ENCODE measurements at places on chromosomes 6 and 20.
A peak's percentile ranks its signal among the peaks of the same experiment; 100 is the strongest.

- DNase-seq = no peak
These were observed 276.0 kb downstream of the GJA1 start for GRCh38 chr6:121711472-121711871.

DNA sequence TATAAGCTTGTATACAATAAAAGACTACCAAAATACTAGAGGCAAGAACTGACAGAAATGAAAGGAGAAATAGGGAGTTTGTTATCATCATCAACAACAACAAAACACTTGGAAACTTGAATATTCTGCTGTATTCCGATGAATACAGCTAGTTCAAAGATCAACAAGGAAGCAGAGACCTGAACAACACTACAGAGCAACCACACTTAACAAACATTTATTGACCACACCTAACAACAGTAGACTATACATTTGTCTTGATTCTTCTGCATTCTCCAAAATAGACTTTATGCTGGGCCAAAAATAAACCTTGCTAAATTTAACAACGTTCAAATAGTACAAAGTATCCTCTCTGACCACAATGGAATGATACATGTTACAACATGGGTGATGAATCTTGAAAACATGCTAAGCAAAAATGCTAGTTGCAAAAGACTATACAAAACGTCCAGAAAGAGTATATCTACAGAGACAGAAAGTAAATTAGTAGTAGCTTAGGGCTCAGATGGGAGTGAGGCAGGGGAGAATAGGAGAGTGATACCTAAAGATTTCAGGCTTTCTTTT, 39.1 kb upstream of the PAK5 start:
- DNase-seq = no peak

DNA sequence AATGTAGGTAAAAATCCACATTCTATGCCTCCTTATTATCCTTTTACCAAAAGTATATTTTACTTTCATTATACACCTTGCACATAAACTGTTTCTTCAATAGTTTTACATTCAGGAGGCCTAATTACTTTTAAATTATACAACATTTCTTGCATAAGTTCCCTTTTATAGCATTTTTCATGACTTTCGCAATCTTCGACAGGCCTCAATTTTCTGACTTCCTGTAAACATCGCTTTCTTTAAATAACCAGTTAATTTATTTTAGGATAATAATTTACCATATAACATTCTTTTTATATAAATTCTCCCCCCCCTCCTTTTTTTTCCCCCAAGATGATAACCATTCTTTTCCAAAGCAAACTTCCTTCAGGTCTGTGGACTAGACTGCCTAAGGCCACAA, 9.2 kb downstream of the SLC35A1 start:
- DNase-seq = no peak

- DNase-seq = no peak
These were observed 433.9 kb upstream of the MAP3K7 start for GRCh38 chr6:91020744-91021143.

DNA sequence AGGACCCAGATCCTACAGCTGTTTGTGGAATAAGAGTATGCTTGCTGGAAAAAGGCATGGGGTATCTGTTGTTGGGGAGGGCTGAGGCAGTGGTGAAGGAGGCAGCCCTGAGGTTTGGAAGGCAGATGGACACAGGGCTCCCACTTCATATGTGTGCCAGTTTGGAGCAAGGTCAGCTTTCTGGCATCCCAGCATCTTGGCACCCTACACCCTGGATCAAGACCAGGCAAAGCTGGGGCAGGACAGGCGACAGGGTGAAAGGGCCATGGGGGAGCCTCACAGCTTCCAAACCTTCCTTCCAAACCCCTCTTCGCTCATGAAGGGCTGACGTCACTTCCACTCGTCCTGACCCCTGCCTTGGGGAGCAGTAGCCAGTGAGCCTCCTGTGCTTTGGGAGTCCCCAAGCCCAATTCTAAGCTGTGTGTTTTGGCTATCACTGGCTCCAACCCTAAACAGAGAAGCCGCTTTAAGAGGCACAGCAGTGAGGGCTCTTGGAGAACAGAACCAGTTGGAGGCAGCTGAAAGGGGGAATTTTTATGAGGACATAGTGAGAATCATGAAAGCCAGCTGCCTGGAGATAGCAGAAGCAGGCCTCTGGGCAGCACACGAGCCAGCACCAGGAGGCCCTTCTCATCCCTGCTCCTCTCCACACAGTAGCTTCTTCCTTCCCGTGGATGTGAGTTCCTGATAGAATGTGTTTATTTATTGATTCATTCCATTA, 448.6 kb upstream of the CDH4 start:
- DNase-seq = no peak

DNA sequence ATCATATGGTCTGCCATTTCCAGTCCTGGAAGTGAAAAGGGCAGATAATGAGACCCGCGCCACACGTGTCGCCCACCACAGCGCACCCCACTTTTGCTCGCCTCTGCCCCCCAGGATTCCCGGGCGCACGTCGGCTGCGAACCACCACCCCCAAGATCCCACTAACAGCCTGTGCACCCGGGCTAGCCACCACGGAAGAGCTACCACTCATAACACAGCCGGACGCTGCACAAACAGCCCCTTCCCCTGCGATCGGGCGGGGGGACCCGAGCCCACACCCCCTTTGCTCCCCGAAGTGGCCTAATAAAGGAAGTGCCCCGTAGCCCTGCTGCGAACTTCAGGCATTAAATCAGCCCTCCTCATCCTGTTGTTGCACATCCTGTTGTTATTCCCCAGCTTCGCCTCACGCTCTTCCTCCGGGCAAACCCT, 506 bp downstream of the CITED2 start:
- no peak for DNase-seq

GRCh38 chr6:17446713-17447112, 53.3 kb downstream of the CAP2 start:
- DNase-seq = no peak

GRCh38 chr6:41663568-41663967, 25.3 kb downstream of the MDFI start:
- no peak for DNase-seq

- DNase-seq = peak; percentile 91
These were observed 15.8 kb downstream of the TUBB2B start for GRCh38 chr6:3211681-3212080.

DNA sequence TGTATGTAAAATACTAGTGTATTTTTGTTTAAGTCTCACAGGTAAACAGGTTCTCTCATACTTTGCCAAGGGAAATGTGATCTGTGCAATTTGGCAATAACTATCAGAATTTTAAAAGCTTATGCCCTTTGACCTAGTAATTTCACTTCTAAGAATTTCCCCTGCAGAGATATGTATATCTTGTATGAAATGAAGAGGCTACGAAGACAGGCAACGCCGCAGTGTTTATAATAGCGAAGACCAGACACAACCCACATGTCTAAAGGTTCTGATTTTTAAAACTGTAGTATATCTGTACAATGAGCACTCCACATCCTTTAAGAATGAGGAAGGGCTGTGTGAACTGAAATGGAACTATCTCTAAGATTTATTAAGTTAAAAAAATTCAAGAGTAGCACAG, 7.5 kb downstream of the TRAF3IP2 start:
- DNase-seq = no peak

GRCh38 chr20:49587111-49587570, 19.2 kb upstream of the PTGIS start:
- DNase-seq = no peak

DNA sequence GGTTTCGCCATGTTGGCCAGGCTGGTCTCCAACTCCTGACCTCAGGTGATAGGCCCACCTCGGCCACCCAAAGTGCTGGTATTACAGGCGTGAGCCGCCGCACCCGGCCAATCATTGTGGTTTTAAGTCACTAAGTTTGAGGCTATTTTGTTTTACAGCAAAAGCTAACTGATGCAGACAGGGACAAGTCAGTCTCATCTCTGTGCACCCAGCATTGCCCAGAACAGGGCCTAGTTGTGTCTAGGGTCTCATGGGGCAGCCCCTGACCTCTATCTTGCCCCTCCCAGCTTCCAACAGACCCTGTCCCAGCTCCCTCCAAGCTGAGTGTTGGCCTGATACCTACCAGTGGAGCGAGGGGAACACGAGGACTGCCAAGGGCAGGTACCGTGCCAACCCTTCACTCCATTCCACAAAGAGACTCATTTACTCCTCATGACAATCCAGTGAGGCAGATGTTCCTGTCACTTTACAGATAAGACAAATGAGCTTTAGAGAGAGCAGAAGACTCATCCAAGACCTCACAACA, 8.9 kb upstream of the RBCK1 start:
- DNase-seq = no peak

GRCh38 chr20:56625837-56626236, 3.3 kb upstream of the TFAP2C start:
- no peak for DNase-seq

GRCh38 chr6:125910527-125910926, 46.0 kb upstream of the HINT3 start:
- no peak for DNase-seq

- DNase-seq = peak; percentile 57
These were observed 71.5 kb downstream of the BTBD3 start for GRCh38 chr20:11989018-11989771.

DNA sequence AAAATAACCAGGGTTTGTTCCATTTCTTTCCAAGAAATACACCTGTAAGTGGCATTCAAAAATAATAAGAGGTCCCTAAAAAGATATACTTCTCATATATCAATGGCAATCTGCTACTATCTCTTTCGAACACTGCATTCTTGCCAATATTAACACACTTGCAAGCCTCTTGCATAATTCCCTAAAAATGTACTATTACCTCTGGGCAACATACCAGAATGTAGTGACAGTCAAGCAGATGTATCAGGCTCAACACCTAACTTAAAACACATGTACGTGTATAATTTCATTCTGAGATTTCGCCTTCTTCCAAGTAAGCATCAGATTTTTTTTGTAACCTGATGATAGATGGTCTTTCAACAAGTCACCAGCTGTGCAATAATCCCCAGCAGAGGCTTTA, 3.4 kb downstream of the CBLN4 start:
- DNase-seq = no peak

- DNase-seq = no peak
These were observed 243.1 kb upstream of the PREP start for GRCh38 chr6:105645958-105646357.

- no peak for DNase-seq
These were observed 204.5 kb downstream of the ISM1 start for GRCh38 chr20:13425381-13426135.

GRCh38 chr6:65790666-65791065, 83.6 kb upstream of the EYS start:
- no peak for DNase-seq

DNA sequence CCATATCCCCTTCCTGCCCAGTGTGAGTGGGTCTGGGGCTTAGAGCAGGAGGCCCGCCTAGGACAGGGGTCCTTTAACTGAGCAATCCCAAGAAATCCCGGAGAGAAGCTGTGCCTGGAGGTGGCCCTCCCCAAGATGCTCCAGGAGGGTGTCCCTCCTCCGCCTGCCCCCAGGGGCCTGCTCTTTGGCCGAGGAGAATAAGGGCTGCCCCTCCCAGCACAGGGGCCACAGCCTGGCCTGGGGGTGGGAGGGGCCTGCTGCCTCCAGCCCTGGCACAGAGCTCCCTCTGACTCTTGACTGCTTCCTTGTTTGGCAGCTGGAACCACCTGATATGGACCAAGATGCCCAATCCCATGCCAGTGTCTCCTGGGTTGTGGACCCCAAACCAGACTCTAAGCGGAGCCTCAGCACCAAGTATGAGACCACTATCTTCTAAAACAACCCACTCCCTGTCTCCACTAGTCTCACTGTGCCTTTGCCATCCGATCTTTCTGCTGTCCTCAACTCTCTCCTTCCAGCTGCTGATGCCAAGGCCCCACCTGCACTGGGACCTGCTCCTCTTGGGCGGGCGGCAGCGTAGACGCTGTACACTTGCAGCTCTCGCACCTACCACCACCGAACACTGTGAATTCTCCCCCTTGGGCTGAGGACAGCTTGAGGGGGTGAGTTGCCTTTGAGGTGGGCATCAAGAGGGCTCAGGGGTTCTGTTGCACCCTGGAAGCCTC, 54.3 kb downstream of the TCP11 start:
- DNase-seq = no peak

DNA sequence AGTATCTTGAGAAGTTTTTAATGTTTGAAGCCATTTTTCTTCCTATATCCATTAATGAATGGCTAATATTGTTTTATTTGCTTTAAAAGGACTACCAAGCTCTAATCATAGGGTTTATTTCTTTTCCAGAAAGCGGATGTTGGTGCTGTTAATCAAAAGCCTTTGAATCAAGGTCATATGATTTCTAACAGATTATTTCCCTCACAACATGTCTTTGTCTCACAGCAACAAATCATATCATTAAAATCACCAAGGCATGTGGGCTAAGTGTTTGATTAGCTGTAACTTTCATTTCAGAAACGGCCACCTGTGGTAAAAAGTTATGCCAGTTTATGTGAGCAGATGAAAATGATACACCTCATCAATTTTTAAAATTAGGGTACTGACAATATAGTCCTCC, 21.7 kb downstream of the TRAF3IP2 start:
- DNase-seq = no peak

DNA sequence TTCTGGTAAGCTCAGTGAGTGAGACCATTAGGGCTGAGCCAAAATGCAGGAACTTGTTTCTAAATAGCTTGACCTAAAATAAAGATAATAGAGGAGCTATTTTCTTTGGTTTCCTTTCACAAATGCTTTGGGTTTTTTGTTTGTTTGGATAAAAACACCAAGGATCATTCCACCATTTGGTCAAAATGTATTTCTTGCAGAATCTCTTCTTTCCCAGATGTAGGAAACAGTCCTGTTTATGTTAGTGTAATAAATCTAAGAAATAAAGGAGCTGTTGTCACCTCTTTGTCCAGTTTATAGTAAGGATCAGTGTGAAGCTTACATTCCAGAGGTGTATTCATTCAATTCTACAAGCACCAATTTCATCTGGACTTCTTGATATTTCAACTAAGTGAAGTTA, 297.8 kb downstream of the GJA1 start:
- DNase-seq = no peak

DNA sequence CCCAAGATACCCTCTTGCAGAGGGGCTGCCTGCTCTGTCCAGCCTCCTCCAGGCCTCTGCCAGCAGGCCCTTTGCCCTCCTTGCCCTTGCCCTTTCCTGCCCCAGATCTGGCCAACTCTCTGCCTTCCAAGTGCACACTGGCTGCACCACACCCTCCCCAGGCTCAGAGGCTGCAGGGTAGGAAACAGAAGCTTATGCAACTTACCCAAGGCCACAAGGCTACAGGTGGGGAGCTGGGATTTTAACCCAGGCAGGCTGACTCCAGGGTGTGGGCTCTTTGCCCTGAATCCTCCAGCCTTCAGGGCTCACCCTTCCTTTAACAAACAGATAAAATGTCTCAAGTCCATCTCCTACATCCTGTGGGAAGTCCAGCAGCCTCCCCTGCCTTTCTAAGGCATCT, 14.5 kb upstream of the TRAF3IP2 start:
- no peak for DNase-seq

DNA sequence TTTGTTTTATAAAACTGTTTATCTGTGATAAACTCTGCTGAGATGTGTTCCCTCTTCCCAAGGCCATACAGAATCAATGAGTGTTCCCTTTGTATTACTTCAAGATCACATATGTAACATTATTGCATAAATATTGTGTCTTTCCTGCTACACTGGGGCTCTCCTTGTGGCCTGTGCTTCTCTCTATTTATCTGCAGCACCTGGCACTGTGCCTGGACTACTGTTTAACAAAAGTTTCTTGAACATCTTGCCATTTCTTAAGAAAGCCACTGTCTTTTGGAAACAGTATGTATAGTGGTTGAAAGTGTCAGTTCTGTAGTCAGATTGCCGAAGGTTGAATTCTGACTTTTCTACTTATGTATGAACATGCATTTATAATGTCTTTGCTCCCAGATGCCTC, 169.0 kb upstream of the SCGN start:
- no peak for DNase-seq

GRCh38 chr6:139291813-139292619, at the start of gene TXLNB:
TXLNB (minus strand) TSS chr6:139291998; CDS start chr6:139288899, 3,099 bp downstream.
- peak; percentile 66 for DNase-seq

Data from Ammon's horn (tissue), 1 donor.